ENCODE measurements at places on chromosomes 5 and 9.

DNA sequence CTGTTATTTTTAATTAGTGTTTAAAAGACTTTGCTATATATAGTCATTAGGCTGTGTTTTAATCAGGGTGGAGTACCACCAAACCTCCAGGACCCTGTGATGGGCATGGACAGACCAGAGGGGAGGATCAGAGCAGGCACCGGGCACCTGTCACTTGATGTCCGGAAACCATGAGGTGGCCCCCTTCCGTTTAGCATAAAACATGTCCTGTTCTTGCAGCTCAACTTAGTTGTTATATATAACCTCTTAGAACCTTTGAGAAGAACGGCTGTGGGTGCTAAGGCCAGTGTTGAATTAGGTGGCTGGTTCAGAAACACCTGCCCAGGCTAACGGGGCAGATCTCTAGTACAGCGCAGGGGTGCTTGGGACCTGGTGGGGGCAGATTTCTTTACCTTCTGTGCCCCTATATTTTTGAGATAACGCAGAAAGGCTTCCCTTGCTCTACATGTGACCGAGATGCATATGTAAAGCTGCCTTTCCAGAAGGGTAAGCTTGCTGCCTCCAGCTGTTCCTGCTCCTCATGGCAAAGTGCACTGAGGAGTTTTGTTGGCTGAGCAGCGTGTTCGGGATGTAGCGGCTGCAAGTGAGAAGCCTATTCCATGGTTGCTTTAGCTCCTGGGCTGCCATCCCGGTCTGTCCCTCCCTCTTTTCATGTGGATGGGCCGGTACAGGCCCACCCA is 255.5 kb downstream of the FANCC start:
- no peak for DNase-seq

- DNase-seq: no peak
These were observed 59.7 kb upstream of the ANKRD33B start for GRCh38 chr5:10503997-10504793.

DNA sequence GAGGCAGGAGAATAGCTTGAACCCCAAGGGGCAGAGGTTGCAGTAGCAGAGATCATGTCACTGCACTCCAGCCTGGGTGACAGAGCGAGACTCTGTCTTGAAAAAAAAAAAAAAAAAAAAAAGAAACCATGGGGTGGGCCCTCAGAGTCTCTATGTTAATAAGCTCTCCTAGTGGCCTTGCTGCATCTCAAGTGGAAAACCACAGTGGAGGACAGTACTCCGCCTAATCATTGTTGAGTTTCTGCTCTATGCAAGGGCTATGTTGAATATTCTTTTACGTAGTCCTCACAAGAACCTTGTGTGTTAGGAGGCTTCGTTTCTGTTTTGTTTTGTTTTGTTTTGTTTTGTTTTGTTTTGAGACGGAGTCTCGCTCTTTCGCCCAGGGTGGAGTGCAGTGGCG is 48.9 kb downstream of the TJP2 start:
- DNase-seq: no peak

DNA sequence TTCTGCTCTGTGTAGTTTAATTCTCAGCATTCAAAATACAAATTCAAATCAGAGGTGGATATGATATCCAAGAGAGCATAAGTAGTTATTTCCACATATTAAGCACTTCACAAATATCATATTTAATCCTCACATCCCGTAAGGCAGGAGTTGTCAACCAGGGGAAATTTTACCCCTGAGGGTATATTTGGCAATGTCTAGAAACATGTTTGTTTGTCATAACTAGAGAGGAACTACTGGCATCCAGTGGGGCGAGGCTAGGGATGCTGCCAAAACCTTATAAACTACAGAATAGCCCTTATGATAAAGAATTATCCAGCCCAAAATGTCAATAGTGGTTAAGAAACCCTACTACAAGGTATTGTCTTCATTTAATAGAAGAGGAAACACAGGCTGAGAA is 619.4 kb downstream of the SLCO4C1 start:
- no peak for DNase-seq

DNA sequence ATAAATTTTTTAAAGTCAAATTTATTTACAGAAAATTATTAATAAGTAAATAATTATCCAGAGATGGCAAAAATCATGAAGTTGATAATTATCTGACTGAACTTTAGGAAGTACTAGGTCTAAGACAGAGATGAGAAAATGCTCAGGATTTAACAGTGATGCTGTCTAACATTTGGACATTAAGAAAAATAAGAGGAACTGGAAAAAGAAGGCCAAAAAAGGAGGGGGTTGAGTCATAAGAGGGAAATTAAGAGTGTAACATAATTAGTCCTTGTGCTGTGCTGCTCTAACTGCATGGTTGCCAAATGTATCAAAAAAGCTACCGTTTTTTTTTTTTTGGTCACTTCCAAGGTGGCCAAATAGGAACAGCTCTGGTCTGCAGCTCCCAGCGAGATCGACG is 35.4 kb upstream of the TUT7 start:
- no peak for DNase-seq

- no peak for DNase-seq
These were observed 94.6 kb downstream of the SEMA6A start for GRCh38 chr5:116479776-116480675.

DNA sequence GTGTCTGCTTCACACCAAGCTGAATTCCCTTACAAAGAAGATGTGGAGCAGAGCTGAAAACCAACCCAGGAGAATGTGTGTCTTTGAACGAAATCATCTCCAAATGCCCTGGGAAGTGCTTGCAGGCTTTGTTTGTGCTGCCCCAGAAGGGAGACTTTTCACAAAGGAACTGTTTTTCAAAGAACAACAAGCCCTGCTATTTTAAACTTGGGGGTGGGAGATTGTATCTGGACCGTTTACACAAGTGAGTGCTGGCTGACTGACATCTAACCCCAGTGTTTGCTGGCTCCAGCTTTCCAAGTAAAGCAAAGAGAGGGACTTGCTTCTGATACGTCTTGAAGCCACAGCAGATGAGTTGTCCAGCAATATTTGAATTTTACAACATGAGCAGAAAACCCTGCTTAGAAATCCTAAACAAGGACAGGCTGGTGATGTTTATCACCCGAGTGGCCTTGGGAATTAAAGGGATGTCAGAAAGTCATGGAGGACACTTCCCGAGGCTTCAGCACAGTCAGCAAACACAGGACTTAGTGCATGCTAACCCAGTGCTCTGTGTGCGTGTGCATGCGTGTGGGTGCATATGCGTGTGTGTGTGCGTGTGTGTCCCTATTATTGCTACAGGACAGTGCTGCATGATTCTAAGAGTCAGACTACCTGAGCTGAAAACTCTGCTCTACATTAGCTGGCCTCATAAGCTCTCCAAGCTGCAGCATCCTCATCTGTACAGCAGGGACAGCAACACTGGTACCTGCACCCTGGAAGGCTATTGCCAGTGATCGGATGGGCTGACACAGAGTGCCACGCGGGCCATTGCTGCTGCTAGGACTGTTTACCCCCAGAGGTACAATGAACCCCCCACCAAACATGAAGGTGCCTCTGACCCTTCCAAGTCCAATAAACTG is 1.4 kb downstream of the ADAMTS12 start:
- DNase-seq: no peak

DNA sequence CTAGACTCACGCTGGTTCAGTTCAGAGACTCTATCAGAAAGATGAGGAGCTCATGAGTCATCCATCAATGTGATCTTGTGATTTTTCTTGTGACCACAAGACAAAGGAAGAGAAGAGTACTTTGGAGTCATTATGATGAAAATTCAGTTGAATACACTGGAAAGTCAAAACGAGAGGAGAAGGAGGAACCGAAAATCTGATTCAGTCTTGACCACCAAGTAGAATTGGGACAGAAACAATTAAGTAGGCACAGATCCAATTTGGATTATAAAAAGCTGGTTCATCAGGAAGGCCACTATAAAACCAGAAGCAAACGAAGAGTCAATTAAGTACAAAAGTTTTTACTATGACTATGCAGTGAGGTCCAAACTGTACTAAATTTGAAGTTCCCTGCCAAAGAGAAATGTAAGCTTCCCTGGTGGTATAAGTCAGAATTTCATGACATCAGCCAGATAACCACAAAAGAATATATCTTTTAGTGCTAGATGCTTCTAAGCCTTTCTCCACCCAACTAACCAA is 90.9 kb downstream of the THBS4 start:
- DNase-seq: no peak

- no peak for DNase-seq
These were observed 49.1 kb downstream of the NXNL2 start for GRCh38 chr9:88583901-88584596.

DNA sequence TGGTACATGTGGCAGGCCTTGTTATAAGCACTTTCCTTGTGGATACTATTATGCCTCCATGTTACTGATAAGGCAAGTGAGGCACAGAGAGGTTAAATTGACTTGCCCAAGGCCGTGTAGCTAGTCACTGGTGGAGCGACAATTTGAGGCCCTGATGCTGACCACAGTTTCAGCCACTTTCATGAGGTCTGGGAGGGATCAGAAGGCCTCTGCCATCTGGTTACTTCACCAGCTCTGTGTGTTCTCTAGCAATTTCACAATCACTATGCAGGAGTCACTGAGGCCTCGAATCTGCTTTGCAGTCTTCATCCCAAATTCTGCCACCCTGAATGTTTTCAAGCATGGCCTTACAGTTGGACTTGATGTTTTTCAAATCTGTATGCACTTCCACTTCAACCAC is 9.1 kb downstream of the LRRC70 start:
- DNase-seq: no peak

DNA sequence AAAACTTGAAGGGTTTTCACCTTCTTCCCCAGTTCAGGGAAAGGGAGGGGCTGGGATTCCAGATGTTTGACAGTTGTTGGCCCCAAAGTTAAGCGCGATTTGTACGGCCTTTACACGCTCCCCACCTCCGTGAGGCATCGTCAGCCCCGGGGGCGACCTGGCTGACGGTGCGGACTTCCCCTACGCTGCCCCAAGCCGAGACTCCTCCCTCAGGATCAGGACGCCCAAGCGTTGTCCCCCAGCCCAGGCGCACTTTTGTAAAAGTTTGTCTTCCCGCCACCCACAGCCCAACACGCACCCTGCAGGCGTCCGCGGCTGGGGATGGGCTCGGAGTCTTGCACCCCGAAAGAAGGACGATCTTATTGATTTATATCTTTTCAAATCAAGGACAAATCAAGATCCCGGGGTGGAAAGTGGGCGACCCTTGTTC is 713 bp downstream of the MOB3B start:
- no peak for DNase-seq

GRCh38 chr5:146703899-146704298 is 174.7 kb downstream of the PPP2R2B start:
- no peak for DNase-seq

- no peak for DNase-seq
These were observed 50.0 kb upstream of the COL5A1 start for GRCh38 chr9:134591573-134591981.

- no peak for DNase-seq
These were observed 26.0 kb downstream of the JAKMIP2 start for GRCh38 chr5:147756566-147756965.

- no peak for DNase-seq
These were observed 103.5 kb upstream of the SIMC1 start for GRCh38 chr5:176134529-176135223.

DNA sequence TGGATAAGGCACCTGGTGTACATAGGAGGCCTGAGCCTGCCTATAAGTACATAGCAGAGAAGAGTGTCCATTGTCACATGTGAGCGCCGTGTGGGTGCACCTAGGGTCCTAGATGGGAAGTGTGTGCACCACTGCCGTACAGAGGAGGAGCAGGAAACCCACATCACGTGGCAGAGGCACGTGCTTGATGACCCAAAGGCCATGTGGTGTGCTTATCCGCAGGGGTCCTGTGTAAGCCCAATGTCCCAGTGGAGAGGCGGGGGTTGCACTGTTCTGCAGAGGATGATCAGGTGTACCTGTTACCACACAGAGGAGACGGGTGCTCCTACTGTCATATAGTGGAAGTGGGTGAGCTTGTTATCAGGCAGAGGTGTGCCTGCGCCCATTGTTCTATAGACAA is 354.1 kb upstream of the IRX2 start:
- DNase-seq: no peak

GRCh38 chr9:113178087-113178486 is 27.3 kb downstream of the SLC31A2 start:
- DNase-seq: no peak

- DNase-seq: no peak
These were observed 65.8 kb downstream of the SFXN1 start for GRCh38 chr5:175544108-175544511.

GRCh38 chr5:57437976-57438805 is 44.4 kb downstream of the ACTBL2 start:
- DNase-seq: no peak

GRCh38 chr9:130982636-130983358 is 26.2 kb upstream of the LAMC3 start:
- DNase-seq: no peak

- no peak for DNase-seq
These were observed 27.1 kb upstream of the BASP1 start for GRCh38 chr5:17190242-17190778.

DNA sequence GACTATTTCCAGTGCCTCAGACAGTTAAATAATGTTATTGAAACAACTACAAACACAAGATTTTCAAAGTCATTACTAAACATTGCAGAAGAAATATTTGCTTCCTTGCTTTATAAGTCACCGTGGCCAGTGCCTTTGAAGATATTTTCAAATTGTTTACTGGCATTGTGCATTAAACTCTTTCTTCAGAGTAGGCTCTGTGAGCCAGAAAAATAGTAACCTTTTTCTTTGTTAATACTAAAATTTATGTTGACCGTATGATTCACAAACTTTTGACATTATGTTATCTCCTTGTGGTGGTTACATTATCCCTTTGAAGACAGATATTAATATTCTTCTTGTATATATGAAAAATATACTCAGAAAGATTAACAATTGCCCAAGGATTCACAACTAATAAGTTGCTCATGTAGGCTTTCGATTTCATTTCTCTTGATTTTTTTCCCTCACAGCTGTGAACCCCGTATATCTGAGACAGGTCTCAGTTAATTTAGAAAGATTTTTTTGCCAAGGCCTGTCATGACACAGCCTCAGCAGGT is 140.1 kb downstream of the NR3C1 start:
- no peak for DNase-seq

- DNase-seq: no peak
These were observed 26.3 kb downstream of the SLC44A1 start for GRCh38 chr9:105270711-105271110.

- no peak for DNase-seq
These were observed 49.1 kb upstream of the GADD45G start for GRCh38 chr9:89555451-89556375.

DNA sequence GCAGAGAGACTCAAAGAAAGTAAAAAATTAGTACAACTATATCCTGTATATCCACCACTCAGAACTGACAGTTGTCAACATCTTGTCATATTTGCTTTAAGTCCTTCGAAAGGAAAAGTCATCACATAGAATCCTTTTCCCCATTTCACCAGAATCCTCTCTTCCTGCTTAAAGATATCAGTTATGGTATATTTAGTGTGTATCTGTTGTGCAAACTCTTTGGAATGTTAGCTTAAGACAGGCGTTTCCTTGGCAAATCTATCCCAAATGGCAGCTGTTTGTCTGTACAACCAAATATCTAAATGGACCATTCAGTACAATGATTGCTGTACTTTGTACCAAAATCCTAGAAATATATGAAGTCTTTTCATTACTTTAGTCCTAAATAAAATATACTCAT is 98.5 kb downstream of the ITGA1 start:
- no peak for DNase-seq

- DNase-seq: no peak
These were observed 34.6 kb upstream of the CPLX2 start for GRCh38 chr5:175836737-175837136.
